ENCODE measurements at places on chromosomes 3 and 15.

- no peak for DNase-seq
These were observed 2.5 kb downstream of the CTDSPL start for GRCh38 chr3:37863949-37864822.

DNA sequence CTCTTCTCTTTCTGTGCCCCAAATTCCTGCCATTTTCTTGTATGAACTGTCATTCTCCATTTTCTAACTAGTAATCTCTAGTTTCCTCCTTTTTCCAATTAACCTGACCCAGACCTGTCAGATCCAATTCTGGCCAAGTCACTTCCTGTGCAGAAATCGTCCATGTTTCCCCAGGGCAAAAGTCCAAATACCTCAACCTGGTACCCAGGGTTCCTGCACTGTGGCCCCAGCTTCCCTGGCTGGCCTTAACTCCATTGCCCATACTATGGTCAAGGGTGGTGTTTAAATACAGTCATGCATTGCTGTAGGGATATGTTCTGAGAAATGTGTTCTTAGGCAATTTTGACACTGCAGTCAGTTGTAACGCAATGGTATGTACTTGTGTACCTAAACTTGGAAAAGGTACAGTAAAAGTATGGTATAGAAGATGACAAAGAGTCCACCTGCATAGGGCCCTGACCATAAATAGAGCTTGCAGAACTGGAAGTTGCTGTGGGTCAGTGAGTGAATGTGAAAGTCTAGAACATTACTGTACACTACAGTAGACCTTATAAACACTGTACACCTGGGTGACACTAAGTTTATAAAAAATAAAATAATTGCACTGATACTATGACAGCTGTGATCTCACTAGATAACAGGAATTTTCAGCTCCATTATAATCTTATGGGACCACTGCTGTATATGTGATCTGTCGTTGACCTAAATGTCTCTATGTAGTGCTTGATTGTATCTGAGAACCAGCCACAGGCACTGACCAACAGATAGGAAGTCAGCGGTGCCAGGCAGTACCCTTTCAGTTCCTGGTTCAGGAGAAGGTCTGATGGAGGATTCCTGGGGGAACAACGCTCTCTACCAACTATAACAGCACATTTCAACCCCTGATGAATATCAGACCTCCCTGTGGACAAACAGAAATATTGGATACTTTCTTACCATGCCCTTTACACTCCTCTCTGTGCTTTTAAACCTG lies 336.1 kb upstream of the PROK2 start:
- DNase-seq, result peak; percentile 51

GRCh38 chr3:47398228-47398627 lies 17.4 kb downstream of the PTPN23 start:
- no peak for DNase-seq

DNA sequence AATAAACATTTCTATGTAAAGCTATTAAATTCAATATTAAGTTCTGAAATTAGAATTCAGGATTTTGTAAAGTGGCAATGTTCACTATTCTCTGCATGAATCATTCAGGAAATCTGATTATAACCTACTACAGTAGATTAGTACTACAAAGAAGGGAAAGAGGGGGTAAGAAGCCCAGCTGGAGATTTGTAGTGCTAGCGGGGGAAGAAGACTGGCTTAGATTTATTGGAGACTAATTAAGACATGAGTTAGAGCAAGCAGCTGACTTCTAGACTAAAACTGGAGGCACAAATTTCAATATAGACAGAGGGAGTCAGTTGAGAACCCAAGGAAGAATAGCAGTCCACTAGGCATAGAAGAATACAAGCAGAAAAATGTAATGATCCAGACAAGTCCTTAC lies 55.8 kb upstream of the SETMAR start:
- no peak for DNase-seq

- no peak for DNase-seq
These were observed 4.7 kb downstream of the ABHD6 start for GRCh38 chr3:58242340-58242739.

DNA sequence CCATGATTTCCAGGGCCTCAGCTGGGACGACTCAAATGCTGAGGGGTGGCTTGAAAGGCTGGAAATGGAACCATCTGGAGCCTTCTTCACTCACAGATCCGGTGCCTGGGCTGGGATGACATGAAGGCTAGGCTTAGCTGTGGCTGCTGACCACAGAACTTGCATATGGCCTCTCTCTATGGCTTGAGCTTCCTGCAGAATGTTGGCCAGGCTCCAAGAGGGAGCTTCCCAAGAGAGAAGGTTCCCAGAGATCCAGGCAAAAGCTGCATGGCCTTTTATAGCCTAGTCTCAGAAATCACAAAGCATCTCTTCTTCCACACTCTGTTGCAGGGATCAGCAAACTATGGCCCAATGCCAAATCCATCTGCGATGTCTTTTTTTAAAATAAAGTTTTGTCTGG lies 44.8 kb downstream of the GATM start:
- no peak for DNase-seq

GRCh38 chr3:119746423-119746822 lies 35.5 kb upstream of the NR1I2 start:
- DNase-seq, result no peak

DNA sequence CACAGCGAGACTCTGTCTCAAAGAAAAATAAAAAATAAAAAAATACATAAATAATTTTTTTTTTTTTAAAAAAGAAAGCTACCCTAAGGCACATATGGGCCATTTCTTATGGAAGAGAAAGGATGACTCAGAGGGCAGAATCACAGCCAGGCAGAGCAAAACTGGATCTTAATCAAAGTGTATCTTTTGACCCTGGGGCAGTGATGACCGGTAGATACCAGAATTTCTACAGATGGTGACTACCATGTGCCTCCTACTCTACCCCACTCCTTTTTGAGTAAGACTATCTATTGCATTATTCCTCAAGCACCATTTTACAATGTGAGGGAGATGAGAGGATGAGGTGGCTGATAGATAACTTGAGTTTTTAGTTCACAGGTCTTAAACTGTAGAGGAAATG lies 26.0 kb downstream of the TARS3 start:
- DNase-seq, result no peak

DNA sequence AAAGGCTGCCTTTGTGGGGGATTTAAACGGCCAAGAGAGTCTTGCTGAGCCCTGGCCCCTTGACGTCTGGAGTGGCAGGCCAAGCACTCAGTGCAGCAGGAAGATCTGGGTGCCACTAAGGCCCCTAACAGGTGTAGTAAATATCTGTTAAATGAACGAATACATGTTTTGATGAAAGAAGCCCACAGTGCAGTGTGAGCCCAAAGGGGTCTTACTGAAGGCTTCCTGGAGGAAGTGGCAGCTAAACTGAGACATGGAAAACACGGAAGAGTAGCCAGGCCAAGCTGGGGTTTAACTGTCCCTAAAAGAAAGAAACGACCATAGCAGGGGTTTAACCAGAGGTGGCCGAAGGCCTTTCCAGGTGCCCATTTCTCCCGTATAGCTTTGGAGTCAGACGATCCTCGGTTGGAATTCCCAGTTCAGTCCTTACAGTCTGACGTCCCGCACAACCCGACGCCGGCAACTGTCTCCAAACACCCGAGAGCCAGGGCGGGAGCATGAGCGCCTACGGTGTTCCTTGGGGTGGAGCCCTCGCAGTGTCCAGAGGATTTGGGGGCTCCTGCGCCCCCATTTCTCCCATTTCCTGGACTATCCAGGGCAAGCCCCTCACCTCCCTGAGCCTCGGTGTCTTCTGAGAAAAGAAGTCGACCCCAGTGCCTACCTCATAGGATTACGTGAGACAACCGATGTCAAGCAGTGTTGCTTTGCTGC lies 910 bp upstream of the ABHD6 start:
- no peak for DNase-seq

GRCh38 chr3:9241956-9242355 lies 7.5 kb downstream of the SRGAP3 start:
- DNase-seq, result no peak

DNA sequence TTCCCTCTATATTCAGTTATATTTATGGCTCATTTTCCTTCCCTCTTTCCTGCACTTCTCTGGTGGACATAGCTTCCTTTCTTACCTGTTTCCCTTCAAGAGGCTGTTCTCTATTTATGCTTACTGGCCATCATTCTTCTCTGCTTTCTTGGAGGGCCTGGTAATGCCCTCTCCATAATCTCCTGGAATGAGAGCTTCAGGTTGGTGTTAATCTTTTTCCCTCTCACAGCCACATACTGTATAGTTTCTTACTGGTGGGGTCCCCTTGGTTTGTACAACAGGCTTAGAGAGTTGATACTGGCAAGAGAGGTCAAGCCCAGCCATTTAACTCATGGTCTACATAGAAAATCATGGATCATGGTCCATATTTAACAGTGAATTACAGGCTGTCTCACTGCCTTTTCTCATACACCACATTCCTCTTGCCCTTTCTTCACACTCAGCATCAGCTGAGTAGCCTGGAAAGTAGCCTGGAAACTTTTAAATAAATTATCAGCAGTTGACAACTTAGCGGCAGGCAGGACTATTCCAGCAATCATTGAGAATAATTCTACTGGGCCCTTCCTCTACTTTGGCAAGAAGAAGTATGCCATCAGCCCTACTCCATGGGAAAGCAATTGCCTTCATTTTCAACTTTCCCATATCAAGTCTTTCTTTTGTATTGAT lies 38.0 kb upstream of the DPH6 start:
- no peak for DNase-seq

- DNase-seq, result no peak
These were observed 43.4 kb downstream of the ERC2 start for GRCh38 chr3:56424885-56425284.

- no peak for DNase-seq
These were observed 220.3 kb upstream of the STT3B start for GRCh38 chr3:31312400-31312799.
